AG09319 (cell line): ENCODE measurements at places on chromosomes 2 and 18.

DNA sequence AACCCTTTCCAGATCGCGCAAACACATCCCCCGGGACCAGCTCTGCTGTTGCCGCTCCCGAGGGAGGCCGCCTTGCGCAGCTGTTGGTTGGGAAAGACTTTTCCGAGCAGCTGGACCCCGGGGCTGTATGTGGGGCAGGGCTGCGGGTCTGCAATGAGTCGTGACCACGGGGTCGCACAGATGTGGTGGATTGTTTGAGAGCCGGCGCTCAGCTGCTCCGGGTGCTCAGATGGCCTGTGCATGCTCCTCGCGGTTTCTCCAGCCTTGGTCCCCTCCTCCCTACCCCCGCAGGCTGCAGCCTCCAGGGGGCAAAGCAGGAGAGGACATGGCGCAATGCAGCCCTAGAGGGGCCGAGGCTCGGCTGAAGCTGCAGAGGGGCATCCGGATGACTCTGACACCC is 105.2 kb upstream of the OTOS start:
- DNase-seq = no peak

DNA sequence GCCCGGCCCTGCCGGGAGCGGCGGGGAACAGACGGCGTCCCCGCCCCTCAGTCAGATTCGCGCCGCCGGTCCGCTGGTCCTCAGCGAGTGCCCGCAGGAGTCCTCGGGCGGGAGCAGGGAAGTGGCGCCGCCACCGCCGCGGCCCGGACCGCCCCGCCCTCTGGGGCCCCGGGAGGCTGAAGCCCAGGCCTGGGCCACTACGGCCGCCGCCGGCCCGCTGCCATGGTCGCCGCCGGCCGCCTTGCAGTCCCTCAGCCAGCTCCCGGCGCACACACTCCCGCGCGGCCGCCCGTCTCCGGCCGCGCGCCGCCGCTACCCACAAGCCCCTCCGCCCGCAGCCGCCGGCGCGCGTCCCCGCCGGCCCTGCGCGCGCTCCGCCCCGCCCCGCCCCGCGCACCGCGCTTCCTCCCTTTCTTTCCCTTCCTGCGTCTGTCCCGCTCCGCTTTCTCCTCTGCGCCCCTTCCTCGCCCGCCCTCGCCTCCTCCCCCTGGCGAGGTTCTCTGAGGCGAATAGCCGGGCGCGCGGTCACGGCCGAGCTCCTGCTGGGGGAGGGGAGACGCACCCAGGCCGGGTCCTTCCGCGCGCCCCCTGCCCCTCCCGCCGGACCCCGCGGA is at the start of gene ROCK2:
Gene ROCK2, minus strand, starts transcription at position 295 of the 614 bp plus-strand sequence. CDS start 500 bp downstream, outside the sequence.
- DNase-seq = peak; percentile 55

- DNase-seq = peak; percentile 4
These were observed 54.1 kb downstream of the EPB41L5 start for GRCh38 chr2:120066800-120067547.

DNA sequence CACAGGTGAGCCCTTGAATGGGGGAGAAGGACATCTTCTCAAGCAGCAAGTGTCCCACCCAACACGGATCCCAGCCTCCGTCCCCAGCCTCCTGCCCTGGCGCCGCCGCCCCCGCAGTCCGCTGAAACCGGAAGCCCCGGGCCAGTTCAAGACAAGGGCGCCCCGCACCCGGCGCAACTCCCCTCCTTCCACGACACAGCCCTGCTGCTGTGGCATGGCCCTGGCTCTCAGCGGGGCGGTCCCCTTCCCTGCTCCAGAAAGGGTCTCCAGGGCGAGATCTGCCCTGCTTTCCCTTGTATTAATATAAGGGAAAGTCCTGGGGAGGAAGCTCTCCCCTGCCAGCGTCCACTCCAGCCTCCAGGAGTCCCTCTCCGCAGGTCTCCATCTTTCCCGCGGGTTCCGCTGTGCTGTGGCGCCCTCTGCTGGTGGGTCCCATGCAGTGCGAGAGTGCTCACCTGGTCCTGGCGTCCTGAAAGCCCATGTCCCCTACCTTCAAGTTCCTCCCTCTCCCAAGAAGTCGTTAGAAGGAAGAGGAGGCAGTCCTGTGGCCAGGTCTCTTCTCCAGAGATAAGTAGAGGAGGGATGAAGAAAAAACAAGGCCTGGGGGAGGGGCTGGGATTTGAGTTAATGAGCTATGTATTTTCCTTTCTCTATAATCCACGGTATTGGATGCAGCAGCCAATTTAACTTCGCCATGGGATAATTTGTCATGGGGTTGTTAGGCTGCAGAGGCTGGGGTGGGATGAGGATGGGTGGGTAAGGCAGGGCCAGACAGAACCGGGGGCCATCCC is 176.0 kb downstream of the SMAD2 start:
- DNase-seq = no peak
